Epithelial cell of proximal tubule (primary cell): ENCODE measurements at places on chromosomes 2 and 18. TPM values are rescaled to one million over a fixed set of nuclear protein-coding genes. Genes with fewer than 3 reads are reported as not detected.
A peak's percentile ranks its signal among the peaks of the same experiment; 100 is the strongest.

The CKAP2L gene
- total RNA-seq, result 18.8 and 23.4 TPM in 2 replicates

The LTBP1 gene
- 10.5 and 43.9 TPM in 2 replicates for total RNA-seq

The TMEFF2 gene
- not detected in 2 replicates for total RNA-seq

The SPP2 gene
- total RNA-seq, result not detected in 2 replicates

The RND3 gene
- 51.8 and 59.1 TPM in 2 replicates for total RNA-seq

The ST6GAL2 gene
- 0.23 and 0.80 TPM in 2 replicates for total RNA-seq

The WNT10A gene
- 1.2 and 2.2 TPM in 2 replicates for total RNA-seq

The MDH1B gene
- total RNA-seq, result 0.23 and 0.58 TPM in 2 replicates

The GALNT13 gene
- 0.52 and 1.3 TPM in 2 replicates for total RNA-seq

The ITGB6 gene
- total RNA-seq, result 35.3 and 50.4 TPM in 2 replicates

The MCM6 gene
- 37.8 and 71.3 TPM in 2 replicates for total RNA-seq

DNA sequence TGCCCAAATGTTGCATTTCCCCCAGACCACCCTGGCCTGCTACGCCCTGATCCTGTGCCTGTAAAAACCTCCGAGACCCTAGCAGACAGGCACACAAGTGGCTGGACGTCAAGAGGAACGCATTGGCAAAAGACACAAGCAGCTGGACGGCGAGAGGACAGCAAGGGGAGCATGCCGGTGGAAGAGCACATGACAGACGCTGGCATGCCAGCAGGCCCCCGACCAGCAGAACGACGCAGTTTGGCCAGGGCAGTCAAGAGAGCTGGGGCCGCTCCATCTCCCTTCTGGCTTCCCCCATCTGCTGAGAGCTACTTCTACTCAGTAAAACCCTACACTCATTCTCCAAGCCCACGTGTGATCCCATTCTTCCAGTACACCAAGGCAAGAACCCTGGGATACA, 42.1 kb downstream of the SAP130 start:
- no peak for DNase-seq

GRCh38 chr2:85049236-85049635, 78.3 kb downstream of the KCMF1 start:
- DNase-seq, result no peak

GRCh38 chr18:79516441-79516931, 120.8 kb downstream of the NFATC1 start:
- DNase-seq, result no peak

- peak; percentile 0 for DNase-seq
Observed at GRCh38 chr2:166314022-166314759, 61.6 kb downstream of the SCN9A start.

- DNase-seq, result no peak
Observed at GRCh38 chr2:102282678-102283091, 28.7 kb upstream of the IL1RL1 start.

- no peak for DNase-seq
Observed at GRCh38 chr18:57088883-57089282, 58.0 kb upstream of the BOD1L2 start.

DNA sequence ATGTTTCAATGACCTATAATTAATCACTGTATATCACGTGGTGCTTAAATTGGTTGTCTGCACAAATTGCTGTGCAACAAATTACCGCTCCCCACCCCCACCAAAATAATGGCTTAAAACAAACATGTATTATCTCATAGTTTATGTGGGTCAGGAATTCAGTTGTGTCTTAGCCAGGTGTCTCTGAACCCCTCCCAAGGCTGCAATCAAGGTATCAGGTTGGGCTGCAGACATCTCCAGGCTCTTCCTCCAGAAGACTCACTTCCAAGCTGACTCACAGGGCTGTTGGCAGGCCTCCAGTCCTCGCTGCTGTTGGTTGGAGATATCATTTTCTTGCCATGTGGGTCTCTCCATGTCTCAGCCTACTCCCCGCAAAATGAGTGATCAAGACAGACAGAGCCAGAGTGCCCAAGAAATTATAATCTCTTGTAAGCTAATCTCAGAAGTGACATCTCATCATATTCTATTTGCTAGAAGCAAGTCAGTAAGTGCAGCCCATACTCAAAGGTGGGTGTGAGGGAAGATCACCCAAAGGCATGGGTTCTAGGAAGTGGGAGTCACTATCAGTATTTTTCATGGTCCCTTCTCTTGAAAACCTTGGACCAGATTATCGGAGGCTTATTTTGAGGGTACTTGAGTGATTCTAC, 38.4 kb downstream of the SPC25 start:
- peak; percentile 3 for DNase-seq

DNA sequence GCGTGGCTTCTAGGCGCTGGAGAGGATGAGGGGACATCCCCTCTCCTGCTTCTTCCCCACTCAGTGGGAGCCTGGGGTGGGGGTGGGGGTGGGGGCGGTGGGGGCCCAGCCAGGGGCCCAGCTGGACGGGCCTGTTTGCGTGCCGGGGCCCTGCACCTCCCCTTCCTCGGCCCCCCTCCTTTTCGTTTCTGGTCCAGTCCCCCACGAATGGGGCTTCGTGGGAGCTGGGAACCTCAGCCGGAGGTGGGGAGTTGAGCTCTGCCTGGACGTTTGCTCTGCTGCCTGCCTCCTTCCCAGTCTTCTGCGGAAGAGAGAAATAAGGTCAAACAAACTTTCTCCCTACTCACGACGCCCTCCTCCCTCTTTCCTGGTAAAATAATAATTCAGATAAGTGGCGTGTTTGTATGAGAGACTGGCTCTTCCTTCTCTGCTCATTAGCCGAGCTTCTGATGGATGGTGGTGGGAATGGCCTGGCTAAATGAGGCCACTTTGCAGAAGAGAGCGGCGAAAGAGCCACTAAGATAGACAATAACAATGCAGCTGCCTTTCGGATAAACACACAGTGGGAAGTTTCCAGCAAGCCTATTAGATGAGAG, 782 bp downstream of the MTA3 start:
- DNase-seq, result no peak

DNA sequence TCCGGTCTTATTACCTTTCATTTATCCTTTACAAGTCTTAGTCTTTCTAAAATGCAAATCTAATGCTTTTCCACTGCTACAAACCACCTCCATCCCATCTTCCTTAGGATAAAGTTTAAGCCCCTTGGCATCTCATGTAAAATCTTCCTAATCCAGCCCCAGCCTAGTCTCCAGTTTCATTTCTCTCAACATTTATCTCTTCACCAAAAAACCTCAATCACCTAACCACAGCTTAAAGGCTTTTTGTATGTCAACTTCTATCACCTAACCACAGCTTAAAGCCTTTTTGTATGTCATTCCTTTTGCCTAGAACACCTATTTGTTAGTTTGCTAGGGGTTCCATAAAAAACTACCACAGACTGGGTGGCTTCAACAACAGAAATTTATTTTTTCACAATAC, 4.2 kb downstream of the TRAK2 start:
- no peak for DNase-seq

GRCh38 chr2:148667113-148667836, 22.7 kb downstream of the EPC2 start:
- DNase-seq, result no peak

- no peak for DNase-seq
Observed at GRCh38 chr2:175101514-175101913, 66.5 kb downstream of the ATF2 start.

- DNase-seq, result no peak
Observed at GRCh38 chr2:240568678-240569522, 616 bp downstream of the RNPEPL1 start.
